ENCODE measurements at places on chromosomes 2 and 18.

DNA sequence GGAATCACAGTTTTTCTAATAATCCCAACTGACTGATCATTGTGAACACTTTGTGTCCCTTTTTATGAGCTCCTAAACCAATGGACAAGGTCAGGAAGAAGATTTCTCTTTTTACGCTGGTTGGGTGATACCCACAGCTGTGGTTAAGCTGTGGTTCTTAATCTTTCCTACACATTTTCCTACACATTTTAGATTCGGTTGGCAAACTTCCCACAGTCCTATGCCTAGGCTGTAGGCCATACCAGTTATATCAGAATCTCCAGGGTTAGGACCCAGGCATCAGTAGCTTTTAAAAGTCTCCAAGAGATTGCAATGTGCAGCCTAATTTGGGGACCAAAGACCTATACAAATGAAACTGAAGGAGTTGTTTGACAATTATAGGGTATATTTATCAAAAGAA, 203.0 kb downstream of the SP3 start:
- no peak for DNase-seq

DNA sequence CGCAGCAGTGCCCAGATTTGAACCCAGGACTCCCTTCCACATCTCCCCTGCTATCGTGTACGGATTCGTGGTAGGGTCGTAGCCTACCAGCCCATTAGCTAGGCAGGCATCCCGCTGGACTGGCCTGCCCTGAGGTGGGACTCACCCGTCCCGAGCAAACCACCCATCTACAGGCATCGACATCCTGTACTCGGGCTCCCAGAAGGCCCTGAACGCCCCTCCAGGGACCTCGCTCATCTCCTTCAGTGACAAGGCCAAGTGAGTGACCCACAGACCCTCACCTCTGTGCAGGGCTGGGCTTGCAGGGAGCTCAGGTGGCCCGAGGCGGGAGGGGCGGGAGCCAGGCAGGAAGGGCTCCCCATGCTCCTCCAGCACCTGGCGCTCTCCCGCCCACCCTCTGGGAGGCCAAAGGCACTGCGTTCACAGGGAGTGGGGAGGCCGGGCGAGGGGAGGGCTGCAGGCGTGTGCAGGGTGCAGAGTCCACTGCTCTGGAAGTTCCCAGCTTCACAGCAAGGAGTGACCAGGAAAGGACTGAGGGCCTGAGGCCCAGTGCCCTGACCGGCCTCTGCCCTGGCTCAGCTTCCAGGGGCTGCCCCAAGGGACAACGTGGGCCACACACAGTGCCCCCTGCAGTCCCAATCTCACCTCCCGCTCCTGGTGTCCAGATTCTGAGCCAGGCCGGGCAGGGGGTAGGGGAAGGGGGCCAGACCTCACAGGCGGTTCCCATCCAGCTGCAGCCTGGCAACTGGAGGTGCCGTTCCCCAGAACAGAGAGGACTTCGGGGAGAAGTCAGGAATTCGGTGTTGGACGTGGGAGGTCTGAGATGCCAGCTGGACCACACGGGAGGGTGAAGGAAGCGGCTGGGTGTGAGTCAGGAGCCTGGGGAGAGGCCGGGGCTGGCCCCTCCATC, 5.4 kb downstream of the AGXT start:
- no peak for DNase-seq

DNA sequence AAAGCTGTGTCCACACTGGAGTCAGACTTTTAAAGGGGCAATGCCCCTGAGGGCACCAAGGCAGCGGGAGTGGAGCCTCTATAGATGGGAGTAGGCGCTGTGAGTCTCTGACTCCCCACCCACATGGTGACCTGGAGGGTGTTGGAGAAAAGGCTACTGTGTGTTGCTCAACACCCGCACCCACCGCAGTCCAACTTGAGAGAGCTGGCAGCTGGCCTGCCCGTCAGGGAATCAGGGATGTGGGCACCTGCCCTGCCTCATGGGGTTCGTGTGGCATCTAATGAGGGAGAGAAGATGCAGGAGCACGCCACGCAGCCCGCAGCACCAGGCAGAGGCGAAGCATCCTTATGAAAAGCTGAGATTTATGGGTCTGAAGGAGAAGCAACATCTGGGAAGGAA, 84.2 kb downstream of the KLHL29 start:
- DNase-seq = no peak

DNA sequence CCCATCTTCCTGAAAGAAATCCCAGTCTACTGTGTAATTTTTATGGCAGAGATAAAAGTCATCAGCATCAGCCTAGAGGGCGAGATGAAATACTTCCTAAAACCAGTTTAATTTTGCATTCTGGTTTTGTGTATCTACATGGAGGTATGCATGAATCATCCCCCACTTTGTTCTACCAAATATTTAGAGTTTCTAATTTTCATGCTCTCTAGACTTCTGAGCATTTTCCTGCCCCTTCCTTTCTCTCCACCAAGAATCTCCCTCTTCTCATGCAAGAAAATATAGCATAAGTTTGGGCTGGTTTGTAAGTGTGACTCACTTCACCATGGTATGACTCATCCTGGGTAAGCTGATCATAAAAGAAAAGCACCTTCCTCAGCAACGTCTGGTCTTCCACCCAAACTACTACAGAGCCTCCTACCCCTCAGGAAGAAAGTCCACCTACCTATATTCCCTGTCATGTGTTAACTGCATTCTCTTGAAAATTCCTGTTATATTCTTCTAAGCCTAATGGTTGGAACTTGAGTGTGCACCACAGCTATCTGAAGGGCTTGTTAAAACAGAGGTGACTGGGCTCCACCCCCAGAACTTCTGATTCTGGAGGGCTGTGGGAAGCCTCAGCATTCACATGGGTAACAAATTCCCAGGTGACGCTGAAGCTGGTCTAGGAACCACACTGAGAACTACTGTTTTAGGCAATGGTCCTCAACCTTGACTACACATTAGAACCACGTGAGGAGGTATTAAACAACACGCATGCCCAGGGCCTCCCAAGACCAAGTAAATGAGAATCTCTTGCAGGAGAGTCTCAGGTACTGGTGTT, 37.4 kb upstream of the RAPGEF4 start:
- DNase-seq = no peak

- no peak for DNase-seq
Measured at GRCh38 chr2:15758848-15759247, 167.2 kb downstream of the DDX1 start.

GRCh38 chr2:127462461-127462860, 44.2 kb downstream of the PROC start:
- no peak for DNase-seq

DNA sequence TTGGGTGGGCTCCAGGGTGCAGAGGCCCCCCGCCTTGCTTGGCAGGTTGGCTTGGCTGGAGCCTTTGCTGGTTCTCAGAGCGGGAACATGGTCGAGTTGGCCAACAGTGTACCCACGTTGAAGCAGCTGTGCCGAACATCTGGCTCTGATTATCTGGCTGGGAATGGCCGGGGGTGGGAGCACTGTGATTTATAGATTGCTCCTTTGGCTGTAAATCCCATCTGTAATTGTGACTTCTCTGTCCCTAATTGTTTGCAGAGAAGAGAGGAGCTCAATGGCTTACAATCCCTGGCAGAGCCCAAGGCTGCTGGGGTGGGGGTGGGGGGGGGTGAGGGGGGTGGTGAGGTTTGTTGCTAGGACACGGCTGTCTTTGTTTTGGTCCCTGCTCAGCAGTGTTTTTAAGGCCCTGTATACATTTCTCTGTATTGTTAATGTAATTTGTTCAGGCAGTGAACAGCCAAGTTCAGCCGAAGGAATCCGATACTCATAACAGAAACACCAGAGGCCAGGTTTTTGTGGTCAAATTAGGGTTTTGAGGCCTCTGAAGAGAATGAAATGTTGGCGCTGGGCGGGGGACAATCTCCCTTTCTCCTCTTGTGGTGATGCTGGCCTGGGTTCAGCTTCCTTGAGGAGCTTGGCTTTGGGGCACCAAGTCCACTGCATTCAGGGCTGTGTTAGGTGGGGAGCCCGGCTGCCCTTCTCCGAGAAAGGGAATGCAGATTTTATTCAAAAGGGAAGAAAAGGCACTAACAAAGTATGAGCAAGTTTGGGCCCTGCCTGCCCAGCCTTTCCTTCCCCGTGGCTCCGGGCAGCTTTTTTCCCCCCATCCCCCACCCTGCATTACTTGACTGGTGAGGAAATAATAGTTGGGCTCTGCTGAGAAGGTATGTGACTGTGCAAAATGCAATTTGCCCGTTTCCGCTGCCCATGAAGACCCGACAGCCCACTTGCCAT, 82.5 kb downstream of the TCF7L1 start:
- no peak for DNase-seq

- no peak for DNase-seq
Measured at GRCh38 chr2:196289000-196289399, 117.6 kb upstream of the STK17B start.

DNA sequence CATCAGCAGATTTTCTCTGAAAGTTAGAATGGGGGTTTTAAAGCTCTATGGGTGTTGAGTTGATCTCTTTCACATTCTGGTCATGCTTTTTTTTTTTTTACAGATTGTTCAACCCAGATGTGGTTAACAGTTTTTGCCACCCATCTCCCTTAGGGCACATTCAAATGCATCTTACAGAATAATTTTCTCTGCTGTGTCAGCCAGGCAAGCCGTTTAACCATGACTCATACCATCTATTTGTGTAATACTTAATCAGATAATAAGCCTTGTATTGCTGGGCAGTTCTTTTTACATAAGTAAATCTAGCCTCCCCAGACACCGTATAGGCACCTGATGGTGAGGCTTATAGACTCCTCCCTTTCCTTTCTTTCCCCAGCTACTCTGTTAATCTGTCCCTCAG, 62.0 kb downstream of the TGIF1 start:
- DNase-seq = no peak

- DNase-seq = no peak
Measured at GRCh38 chr2:173716458-173717052, 248.6 kb downstream of the SP3 start.

DNA sequence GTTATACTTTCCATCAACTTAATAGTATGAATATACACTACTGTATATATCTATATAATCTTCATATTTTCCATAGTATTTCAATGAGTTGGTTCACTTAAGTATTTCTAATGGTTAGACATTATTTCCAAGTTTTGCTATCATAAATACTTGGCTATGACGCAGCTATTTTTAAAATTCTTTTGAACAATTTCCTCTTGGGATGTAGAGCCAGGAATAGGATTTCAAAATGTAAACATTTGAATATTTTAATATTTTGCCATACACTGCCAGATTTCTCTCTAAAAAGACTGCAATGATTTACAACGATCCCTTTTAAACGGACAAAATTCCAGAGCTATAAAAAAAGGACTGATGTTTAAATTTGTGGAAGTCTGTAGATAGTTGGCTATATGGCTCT, 95.6 kb downstream of the NUP35 start:
- DNase-seq = no peak

DNA sequence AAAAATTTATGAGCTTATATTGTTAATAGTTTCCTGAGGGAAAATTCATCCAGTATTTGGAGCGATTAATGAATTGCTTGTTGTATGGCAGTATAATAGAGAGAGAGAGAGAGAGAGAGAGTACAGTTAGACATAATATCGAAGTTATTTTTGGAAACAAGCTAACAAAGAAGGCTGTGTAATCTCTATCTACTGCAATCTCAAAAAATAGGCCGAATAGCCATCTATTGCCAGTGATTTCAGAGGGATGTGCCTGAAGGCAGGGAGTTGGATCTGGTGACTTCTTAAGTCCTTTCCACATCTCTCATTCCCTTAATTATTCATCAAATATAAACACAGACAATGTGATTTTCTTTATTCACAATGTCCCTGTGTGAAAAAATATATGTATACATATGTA, 433.1 kb upstream of the RAB12 start:
- no peak for DNase-seq

- DNase-seq = no peak
Measured at GRCh38 chr2:102107741-102108070, 34.8 kb upstream of the IL1R1 start.

GRCh38 chr2:157414050-157414449, 29.8 kb downstream of the CYTIP start:
- DNase-seq = no peak

GRCh38 chr2:148021886-148022285, 995 bp downstream of the MBD5 start:
- no peak for DNase-seq

DNA sequence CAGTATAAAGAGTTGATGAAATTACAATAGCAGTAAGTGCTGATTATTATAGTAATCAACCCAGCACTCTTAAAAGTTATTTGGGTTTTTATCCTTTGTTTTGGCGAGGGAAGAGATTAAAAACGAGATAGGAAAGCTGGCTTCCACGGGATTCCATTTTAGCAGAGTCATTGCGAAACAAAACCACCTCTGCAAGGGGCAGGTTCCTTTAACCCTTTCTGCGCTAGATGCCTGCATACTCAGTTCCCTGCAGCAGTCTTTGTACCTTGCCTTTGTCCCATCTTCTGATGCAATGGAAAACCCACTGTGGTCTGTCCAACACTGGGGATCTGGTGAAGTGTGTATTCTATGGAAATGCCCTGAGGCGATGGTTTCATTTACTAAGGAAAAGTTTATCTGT, 2.7 kb downstream of the YPEL5 start:
- no peak for DNase-seq

- DNase-seq = no peak
Measured at GRCh38 chr2:158459161-158460003, 2.6 kb downstream of the PKP4 start.

DNA sequence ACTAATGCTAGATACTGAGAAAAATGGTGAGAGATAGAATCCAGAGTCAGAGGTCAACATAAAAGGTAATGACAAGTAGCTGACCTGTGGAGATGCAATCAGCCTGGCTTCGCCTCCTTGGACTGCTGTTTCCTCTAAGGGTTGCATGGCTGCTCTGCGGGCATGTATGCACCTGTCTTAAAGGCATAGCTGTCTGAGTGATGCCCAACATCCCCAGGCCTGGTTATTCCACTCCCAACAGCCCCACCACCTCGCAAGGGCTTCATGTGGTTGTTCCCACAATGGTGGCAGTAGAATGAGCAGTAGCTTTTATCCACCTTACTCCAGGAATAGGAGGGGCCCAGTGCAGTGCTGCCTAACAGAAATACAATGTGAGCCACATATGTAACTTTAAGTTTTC, 69.7 kb upstream of the ALK start:
- no peak for DNase-seq

DNA sequence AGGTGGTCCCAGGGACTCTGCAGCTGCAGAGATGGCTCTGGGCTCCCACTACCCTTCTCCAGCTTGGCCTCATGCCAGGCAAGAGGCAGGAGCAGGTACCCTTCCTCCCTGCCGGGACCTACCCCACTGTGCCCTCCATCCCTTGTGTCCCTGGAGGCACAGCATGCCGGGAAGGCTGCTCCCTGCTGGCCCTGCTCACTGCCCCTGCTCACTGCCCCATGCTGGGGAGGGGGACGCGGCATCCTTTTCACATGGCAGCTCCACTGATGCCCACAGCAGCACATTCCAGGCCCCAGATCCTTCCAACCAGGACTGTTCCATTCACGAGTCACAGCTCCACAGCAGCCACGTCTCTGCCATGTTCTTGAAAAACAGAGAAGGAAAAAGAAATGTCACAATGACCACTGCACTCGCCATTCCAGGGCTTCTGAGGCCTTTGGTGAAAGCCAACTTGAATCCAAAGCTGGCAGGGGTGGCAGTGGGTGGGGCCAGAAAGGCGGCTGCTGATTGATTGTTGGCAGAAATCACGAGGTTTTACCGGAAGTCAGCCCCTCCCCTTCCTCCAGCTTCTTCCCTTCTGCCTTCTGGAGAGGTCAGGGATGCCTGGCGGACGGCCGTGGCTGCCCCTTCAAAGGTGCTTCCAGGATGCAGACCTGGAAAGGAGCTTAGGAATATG, 268.0 kb downstream of the CYP26B1 start:
- no peak for DNase-seq

All from stimulated activated CD8-positive, alpha-beta memory T cell treated with anti-CD3 and anti-CD28 coated beads, Interleukin-7, amount 100 ng/mL, for 1 hour (primary cell).